ENCODE measurements at places on chromosomes 5 and 9.

DNA sequence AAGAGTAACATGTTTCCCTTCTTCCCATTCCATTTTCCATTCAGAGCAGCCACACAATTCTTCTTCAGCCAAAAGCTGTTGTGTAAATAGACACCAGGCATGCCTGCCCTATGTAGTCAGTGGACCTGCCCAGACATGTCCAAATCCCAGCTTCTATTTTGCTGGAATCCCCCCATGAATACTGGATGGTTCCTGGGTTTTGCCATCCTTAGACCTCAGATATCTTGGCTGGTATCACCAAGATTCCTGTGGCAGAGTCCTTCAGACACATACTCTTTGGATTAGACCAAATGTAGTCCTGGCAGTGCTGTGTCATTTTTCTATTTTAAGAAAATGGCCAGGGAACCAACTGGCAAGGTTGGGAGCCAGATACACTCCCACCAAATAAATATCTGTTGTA is 10.3 kb downstream of the FST start:
- DNase-seq = no peak

- DNase-seq = no peak
Measured at GRCh38 chr5:33257807-33258429, 182.8 kb upstream of the TARS1 start.

DNA sequence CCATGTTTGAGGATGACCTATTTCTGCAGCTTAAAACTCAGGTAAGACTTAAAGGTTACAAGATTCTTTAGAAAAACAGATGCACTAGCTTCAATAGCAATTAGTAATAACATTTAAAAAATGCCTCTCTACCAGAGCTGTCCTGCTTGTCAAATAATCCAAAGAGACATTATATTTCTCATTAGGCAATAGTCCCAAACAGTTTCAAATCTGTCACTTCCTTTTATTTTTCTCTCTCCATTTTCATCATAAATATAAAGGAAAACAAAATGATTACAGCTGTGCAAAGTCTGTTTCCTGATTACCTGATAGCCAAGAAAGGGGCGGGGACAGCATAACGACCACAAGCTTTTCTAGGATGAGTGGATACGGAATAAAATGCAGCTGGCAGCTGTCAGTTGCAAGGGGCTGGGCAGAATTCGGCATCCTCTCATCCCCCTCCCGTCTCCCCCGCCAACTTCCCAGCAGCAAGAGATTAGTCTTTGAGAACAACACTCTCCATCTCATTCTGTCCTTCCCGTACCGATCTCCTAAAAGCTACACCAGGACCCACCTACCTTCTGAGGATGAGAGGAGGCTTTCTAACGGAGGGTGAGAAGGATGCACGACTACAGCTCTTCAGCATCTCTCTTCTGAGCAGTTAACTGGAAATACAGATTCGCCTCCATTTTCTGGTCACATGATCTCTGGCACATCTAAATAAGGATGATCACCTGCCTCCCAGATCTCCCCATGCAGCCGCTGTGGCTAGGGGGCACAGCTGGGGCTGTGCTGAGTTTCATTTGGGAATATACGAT is 72.5 kb upstream of the PCA3 start:
- no peak for DNase-seq

GRCh38 chr5:114657342-114658130 is 295.7 kb downstream of the KCNN2 start:
- no peak for DNase-seq

GRCh38 chr9:134011401-134011800 is 13.9 kb upstream of the BRD3OS start:
- DNase-seq = no peak

DNA sequence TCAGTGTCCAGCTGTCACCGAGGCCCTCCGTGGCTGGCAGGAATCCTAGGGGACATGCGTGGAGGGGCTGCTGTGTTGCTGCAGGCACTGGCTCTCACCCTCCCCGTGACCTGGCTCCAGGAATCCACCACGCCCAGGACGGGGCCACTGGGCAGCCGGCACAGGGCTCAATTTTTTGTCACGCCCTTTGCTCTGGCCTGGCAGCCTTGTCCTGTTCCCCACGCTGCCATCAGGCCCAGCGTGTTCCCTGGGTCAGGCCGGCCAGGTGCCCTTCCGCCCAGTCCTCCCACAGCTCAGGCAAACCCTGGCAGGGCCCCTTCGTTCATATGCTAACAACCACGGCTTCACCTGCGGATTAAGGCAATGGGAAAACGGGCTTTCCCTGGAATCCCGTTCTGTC is 37.3 kb downstream of the PROP1 start:
- no peak for DNase-seq

GRCh38 chr9:137034709-137035506 is 3.0 kb upstream of the FUT7 start:
- peak; percentile 91 for DNase-seq

DNA sequence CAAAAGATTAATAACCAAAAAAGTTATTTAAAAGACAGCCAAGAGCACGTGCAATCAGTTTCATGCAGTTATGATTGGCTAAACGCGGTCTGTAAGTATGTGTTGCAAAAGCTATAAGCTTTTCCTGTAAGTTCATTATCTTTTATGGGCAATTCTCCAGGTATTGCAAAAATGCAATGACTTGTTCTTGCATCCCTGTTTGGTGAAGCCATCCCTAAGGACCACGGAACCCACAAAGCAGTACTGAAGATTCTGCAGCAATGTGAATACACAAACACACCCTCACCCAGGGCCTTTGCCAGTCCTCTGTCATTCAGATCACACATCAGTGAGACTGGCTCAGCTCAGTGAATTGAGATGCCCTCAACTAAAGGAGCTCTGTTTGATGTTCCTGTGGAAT is 11.4 kb downstream of the GCNT4 start:
- no peak for DNase-seq
